ENCODE measurements at places on chromosomes 5 and 9. TPM values are rescaled to one million over a fixed set of nuclear protein-coding genes. Genes with fewer than 3 reads are reported as not detected.

GRCh38 chr5:72166070-72166979 lies 59.0 kb downstream of the MAP1B start:
- peak; percentile 47 for DNase-seq

DNA sequence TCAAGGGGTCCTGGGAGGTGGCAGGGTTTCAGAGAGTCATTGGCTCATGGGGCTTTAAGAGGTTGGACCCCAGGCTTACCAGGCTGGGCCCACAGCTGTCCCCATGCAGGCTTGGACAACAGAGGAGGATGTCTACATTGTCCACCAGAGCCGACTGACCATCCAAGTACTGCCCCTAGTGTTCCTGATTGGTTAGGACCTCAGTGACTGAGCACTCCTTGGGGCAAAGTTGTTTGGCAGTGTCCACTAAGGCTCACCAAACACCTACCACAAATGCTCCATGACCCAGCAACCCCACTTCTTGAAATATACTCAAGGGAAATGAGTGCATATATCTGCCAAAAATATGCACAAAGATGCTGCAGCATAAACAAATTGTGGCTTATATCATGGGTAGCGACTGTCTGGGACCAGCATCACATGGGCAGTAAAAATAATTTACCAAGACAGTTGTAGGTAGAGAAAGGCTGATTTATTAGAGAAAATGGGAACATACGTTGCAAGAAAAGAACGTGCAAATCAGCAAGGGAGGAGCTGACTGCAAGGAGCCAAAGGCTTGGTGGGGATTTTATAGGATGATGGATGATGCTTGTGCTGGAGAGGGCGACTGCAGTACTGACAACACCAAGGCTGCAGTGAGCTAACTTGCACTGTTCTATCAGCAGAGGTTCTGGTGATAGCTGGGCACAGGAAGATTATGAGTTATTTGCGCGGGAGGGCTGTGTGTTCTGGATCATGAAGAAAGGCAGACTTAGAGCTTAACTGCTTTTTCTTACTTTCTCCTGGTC lies 265.2 kb downstream of the GADD45G start:
- DNase-seq: no peak

DNA sequence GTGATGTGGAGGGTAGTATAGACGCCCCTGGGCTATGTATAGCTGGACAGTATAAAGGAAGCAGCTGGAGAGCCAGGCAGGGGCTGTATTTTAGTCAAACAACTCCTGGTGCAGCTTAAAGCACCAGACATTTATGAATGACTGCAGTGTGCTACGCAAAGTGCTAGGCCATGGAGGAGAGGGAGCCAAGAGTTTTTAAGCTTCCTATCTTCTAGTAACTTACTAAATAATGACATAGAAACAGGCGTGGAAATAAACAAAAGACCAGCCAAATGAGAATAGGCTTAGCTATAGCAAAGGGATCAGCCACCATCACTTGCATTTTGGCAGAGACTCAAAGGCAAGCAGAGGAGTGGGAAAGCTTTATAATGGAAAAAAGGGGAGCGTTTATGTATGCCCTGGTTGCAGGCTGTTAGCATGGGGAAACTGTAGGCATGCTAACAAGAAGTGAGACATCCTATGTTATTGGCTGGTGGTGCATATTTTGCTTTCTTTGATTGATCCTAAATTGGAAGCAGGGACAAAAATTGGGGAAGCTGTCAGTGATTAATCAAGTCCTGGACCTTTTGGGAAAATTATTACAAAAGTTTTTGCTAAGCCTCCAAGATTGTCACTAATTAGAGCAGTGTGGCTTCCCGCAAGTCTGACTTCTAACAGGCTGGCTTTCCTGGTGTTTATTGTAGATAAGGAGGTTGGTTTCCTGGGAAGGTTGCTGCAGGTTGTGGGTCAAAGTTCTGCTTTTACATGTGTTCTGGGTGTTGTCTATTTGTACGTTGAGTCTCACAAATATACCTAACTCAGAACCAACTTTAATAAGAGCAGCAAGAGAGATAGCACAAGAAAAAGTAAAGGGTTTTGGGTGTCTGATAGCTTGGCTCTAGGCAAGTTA lies 46.6 kb downstream of the RAB3C start:
- peak; percentile 66 for DNase-seq

DNA sequence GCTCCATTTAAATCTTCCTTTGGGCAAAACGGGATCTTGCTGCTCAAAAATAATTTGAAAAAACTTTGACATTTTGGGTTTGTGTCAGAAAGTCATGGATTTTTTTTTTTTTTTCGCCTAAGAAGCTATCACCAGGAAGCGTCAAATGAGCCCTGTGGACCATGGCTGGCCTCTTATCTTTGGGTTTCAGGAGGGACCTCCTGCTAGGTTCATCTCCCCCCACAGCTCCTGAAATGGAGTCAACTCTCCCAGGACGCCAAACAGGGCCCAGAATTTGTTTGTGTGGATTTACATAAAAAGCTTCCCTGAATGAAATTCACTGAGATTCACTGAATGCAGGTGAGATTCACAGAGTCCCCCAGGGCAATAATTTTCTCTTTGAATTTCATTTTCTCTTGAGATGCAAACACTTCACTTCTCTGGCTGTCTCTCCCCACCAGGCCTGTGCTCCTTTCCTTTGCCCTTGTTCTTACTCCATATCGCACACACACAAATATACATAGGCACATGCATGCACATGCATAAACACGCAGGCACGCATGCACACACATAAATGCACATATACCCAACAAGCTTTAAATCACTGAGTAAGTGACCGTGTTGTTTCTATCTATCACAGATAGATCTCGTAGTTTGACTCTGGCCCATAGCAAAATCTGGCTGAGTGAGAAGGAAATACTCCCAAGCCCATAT lies 55.3 kb upstream of the GALNT10 start:
- DNase-seq: no peak

DNA sequence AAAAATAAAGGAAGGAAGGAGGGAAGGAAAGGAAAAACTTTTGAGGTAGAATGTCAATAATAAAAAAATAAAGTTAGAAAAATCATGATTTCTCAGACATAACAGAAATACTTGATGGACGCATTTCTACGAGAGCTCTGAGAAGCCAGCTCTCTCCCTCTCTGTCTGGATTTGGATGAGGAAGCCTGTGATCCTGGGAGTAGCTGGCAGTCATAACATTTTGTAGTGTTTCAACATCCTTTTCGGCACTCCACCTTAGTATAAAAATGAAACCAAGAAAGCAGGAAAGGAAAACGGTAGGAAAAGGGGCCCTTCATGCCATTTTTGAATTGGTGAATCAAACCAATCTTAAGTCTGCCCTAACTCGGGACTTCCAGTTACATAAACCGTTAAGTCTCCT lies 321.3 kb downstream of the EPB41L4A start:
- DNase-seq: no peak

The ALDH1B1 gene
- 101 TPM for polyA plus RNA-seq

The PLAC8L1 gene
- 0.54 TPM for polyA plus RNA-seq

The PCDHGA1 gene
- polyA plus RNA-seq: 0.30 TPM

The RNF44 gene
- 56.3 TPM for polyA plus RNA-seq
